Epithelial cell of proximal tubule (primary cell): ENCODE measurements at places on chromosomes 12 and 14.

GRCh38 chr12:88360343-88360742, 218.2 kb downstream of the TMTC3 start:
- no peak for DNase-seq

GRCh38 chr14:65222440-65222858, 120.1 kb upstream of the MAX start:
- DNase-seq: no peak

- DNase-seq: no peak
These were observed 26.0 kb upstream of the VPS37B start for GRCh38 chr12:122921917-122922316.

- no peak for DNase-seq
These were observed 87.9 kb downstream of the ALX1 start for GRCh38 chr12:85367936-85368335.

GRCh38 chr14:65210118-65210821, 108.0 kb upstream of the MAX start:
- DNase-seq: no peak

DNA sequence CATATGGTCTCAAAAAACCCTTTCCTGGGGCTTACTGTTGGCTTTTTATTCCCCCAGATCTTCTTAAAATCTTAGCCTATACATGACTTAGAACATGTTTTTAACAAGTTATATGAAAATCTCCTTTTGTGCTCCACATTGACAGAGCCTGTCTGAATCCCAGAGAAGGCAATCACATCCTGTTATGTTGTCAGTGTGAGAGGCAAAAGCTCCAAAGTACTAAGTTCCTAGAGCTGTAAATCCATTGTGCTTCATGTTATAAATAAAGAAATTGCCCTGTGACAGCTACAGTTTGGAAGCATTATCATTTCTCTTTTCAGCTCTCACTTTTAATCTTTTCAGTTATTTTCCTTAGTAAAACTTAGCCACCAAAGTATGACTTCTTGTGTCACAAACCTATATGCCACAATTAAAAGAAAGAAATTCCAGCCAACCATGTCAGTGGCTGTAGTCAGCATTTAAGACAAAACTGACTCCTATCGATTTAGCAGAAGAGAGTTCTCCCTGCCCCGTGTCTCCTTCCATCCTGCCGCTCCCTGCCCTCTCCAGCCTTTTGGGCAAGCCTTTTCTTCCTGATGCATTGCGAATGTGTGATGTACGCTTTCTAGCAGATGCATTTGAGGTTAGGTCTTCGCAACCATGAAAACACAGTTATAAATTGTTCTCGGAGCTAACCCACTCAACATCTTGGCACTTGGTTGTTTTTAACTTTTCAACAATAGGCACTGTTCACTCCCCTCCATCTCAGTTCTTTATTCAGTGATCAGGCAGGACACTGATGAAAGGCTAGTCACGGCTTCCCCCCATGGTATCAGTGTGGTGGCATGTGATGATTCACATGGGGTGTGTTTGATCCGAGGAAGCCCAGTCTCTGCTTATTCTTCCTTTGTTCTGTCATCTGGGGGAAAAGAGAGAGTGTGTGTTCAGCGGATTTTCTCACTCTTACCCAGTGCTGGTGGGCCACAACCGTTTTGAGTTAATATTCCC, 143.5 kb downstream of the SSPN start:
- DNase-seq: peak; percentile 6

DNA sequence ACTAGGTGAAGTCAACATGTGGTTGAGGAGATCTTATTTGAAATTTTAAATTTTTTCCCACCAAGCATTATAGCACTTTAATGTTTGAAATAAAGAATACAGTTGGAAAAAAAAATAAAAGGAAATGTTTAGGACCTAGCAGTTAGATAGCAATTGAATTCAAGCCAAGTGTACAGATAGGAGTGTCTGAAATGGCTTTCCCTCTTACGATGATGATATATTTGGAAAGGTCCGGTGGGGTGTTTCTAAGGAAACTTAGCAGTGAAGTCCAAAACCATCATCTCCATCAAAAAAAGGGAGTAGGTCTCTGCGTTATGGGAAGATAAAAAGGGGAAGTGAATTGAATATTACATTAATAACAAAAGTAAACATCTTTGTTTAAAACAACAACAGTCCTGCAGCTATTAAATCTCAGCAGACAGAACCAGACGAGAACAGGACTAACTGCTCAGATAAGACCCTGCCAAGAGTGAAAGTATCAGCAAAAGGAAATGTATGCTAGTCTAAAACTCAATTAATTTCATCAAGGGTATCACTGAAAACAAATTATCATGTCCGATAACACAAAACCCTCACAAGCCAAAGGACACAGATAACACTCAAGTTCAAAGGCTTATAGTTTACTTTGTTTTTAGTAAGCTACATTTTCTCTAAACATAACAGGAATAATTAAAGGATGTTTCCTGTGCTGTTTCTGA, 242.0 kb downstream of the BMP4 start:
- DNase-seq: no peak

DNA sequence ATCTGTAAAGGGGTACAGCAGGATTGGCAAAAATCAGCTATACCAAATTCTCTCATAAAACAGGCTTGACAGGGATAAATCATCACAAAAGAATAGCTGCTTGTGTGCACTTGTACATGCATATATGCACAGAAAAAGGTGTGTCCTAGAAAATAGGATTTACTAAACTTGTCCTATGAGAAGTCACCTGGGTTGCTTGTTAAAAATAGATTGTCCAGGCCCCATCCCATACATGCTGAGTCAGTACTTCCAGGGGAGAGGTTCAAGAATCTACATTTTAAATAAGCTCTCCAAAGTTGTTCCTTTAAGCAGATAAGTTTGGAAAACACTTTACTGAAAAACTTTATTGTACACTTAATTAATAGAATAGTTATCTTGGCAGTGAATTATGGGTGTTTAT, 123.1 kb downstream of the ANO6 start:
- DNase-seq: no peak

DNA sequence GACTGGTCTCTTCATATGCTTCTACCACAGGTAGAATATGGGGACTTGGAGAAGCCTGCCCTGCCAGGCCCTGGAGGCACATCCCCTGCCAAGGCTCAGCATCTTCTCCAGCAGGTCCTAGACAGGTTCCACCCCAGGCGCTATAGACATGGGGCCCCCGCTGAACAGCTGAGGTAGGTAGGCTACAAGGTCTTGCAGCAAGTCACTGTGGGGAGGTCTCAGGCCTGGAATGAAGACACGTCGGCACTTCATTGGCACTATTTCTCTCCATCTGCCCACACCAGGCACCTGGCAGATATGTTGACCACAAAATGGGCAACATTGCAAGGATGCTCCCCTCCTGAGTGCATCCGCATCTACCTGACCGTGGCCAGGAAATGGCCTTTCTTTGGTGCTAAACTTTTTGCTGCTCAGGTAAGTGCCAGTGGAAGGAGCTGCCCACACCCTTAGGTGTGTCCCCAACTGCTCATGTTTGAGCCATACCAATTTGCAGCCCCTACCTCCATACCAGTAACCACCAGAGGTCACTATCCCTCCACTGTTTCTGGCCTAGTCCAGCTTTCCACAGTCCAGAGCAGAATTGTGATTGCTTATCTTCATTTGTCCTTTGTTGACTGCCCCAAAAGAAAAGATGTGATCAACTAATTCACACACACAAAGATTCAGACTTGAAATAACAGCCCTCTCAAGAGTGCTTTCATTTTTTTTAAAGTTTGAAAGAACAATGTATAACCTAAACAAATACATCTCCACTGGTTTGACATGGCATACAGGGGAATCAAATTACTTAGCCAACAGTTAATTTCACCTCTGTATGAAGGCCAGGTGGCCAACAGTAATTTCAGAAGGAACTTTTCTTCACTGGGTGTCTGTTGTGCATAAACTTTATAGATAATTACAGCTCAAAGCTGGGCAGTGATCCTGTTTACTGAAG, 16.1 kb downstream of the PIGH start:
- no peak for DNase-seq

DNA sequence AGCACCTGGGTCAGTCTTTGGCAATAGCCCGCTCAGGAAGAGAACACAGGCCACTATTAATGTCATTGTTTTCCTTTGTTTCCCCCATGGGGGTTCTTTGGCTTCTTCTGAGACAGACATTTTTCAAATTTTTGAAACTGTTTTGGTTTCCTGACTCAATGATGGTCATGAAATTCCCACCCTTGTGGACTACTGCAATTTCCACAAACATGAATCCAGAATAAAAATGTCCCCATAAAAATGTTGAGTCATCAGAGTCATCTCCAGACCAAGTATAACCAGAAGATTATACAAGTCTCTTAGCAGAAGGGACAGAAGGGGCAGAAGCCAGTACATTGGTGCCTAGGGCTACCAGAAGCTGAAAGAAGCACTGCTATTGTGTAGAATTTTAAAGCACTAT, 29.1 kb downstream of the SLCO1A2 start:
- DNase-seq: no peak

GRCh38 chr12:1355396-1355795, 239.0 kb downstream of the FBXL14 start:
- DNase-seq: no peak

DNA sequence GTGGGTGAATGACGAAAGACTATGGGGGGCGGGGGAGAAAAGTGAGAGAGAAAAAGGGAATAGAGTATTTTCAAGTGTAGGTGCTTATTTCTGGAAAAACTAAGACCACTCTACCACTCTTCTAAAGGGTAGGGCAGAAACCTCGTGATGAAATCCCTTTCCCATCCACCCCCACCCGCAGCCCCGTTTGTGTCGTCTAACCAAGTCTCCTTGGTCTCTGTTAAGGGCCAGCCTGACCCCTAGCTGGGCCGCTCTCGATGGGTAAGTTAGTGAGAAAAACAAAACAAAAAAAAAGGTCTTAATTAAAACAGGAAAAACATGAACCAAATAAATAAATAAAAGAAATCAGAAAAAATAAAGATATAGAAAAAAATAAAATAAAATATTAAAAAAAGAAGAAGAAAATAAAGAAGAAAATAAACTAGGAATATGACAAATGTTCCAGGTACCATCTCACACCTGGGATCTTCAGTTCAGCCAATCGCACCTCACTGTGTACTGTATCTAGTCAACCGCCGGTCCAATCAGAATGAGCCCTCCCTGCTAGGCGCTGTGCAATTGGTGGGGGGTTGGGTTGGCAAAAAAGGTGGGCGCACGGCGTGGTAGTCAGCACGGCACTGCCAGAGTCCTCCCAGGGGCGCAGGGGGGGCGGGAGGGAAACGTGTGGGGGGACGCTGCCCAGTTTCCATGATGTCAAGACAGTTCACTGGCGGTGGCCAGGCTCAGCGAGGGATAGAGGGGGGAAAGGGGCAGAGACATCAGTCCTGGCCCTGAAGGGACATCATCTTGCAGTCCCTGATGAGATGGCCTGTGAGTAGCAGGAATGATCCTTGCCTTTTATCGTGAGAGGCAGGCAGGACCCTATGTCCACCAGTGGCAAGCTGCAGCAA, 9.8 kb upstream of the CDH24 start:
- DNase-seq: no peak

DNA sequence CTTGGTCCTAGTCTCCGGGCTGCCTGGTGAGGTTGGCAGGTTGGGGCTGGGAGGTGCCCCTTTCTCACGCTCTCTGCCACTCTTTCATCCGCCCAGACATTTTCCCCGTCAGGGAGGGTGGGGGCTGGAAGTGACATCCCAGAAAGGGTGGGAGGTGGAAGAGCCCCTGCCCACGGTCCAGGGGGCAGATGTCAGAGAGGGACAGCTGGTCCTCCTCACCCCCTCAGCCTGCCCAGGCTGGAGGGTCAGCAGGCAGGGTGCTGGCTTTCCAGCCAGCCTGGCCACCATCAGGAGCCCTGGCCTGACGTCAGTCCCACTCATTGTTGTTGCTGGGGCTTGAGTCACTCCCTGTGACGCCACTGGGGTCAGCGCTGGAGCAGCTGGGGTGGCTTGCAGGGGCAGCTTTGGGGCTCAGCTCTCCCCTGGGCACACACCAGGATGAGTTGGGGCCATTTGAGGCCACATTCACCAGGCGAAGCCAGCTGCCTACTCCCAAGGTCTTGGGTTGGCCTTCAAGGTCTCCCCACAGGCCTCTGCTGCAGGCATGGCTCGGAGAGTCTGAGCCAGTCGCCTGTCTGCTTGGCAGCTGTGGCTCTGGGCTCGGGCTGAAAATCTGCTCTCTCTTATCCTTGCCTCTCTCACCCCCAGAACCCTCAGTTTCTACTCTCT, 5.7 kb upstream of the ATG101 start:
- no peak for DNase-seq

- no peak for DNase-seq
These were observed 198.5 kb downstream of the PTPRO start for GRCh38 chr12:15520844-15521243.

- DNase-seq: no peak
These were observed 84.1 kb upstream of the BCL11B start for GRCh38 chr14:99356031-99356608.

GRCh38 chr14:30521899-30522736, 36.8 kb upstream of the G2E3 start:
- peak; percentile 10 for DNase-seq

DNA sequence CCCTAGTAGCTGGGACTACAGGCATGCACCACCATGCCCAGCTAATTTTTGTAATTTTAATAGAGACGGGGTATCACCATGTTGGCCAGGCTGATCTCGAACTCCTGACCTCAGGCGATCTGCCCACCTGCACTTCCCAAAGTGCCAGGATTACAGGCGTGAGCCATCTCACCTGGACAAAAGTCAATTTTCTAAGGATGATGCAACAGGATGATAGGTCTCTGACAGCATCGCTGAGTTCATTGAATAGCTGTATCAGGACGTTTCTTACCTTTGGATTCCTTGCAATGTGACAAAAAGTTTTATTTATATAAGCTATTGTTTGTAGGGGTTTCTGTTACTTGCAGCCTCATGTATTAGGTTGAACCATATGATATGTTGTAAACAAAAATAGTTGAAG, 55.5 kb upstream of the PCED1B start:
- no peak for DNase-seq

GRCh38 chr12:19440019-19440858, 947 bp downstream of the AEBP2 start:
- DNase-seq: no peak

- no peak for DNase-seq
These were observed 280.0 kb upstream of the E2F7 start for GRCh38 chr12:77345336-77345735.

DNA sequence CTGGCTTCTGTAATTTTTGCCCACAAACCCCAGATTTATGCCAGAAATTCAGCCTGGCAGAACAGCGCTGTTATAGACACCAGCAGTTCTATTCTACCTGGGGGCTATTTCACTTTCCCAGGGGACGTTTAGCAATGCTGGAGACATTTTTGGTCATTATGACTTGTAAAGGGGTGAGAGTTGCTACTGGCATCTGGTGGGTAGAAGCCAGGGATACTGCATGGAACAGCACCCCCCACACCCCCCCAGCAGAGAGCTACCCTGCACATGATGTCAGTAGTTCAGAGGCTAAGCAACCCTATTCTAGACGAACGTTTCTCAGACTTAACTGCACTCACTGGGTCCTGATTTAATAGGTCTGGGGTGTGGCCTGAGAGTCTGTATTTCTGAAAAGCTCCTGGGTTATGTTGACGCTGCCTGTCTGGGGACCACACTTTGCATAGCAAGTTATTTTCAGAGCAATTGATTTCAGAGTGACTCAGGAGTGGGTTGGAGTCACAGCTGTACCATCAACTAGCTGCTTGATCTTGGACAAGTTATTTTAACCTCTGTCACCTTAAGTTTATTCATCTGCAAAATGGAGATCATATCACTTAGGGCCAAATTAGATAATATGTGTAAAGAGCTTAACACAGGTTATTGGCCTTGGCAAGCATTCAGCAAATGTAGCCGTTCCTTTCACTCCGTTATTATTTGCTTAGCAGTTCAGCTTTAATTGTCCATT, 48.5 kb downstream of the CHST11 start:
- DNase-seq: no peak

GRCh38 chr12:114924946-114925475, 241.0 kb upstream of the TBX3 start:
- no peak for DNase-seq

- DNase-seq: no peak
These were observed 17.8 kb downstream of the FBXL14 start for GRCh38 chr12:1576410-1577241.
